ENCODE measurements at places on chromosomes 11 and 22.

DNA sequence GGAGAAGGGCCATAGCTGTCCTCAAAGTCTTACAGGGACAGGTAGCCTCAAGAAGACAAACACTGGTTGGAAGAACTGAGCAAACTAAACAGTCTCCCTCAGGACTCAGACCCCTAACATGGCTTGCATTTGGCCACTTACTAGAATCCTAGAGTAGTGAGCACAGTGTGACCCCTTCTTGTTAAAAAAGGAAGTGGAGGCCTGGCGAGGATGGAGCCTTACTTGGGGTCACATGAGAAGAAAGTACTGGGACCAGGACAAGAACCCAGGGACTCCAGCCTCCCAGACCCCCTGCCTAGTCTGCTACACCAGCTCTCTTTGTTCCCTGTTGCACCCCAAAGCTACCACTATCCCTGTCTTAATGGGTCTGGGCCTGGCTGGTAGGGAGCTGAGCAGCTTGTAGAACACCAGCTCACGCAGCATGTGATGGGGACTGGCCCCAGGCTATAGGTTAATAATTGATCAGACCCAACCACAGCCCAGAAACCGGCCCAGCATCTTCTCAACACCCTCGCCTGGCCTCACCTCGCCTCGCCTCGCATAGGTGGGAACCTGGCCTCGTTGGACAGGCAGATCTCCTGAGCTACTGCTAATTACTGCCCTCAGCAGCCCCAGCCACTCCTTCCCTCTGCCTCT is 17.6 kb downstream of the DGAT2 start:
- no peak for DNase-seq

DNA sequence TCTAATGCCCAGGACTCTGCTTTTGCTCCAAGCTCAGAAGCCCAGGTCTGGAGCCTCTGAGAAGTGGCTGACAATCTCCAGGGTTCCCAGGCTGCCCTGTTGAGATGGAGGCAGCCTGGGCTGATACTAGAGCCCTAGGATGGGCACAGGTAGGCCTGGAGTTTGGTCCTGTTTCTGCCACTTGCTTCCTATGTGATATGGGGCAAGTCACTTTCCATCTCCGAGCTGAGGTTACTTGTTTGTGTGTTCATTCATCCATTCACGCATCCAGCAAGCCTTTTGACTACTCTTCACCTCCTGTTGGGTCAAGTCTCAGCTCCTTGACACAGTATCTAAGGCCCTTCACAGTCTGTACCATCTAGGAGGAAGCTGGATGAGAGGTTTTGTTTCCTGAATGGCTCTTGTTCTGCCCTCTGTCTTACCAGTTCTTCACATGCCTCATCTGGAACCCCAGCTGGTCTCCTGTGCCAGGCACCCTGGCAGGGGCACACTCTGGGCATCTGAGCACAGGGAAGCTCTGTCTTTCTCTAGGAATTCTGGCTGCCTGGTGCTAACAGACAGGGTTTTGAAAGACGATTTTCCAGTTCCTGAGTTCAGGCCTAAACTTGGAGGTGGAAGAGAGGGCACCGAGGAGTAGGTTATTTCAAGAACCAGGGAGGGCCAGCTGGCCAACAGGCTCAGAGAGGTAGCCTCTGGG is 53.2 kb upstream of the AMPD3 start:
- DNase-seq = no peak

DNA sequence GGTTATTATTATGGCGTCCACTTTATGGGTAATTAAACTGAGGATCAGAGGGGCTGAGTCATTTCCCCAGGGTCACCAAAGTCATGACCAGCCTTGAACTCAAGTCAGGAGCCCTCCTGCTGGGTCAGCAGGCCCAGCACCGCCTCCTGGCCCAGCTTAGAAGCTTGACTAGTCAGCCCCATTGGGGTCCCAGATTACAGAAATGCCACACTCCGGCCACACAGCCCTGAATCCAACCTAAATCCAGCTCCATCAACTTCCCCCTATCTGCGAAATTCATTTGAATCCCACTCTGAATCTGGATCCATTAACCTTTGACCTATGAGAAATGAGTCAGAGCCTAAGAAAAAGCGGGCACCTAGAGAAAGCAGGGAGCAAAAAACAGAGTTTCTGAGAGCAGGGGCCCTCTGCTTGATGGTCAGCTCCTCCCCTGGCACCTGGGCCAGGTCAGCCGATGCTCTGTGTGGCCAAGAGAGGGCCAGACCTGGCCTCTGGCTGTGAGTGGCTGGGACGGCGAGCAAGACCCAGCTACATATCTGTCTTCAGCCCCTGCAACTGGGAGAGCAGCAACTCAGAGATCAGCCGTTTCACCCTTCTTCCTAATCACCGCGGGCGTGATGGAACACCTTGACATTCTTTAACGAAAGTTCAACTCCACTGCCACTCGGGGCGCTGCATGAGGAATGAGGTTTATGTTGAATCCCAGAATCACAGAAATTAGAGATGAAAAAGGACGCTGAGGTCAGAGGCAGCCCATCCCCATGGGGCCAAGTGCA is 196.1 kb downstream of the TRIM29 start:
- DNase-seq = no peak

DNA sequence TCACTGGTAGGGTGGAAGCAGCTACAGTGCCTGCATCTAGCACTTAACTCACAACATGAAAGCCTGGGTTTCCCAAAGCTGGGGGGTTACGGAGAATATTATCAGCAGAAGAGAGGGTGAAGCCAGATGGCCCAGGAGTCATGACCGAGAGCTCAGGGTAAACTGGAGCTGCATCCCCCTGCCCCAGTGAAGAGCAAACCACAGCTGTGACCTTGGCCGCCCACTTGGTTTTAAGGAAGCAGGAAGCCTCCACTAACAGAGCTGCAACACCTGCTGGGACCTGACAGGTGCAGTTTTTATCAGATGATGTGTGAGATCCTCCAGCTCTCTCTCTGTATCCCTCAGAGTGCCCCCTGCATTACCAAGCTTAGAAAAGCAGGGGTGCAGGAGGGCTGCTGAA is 20.9 kb downstream of the TCP11L1 start:
- DNase-seq = no peak

- DNase-seq = peak; percentile 57
Measured at GRCh38 chr11:67266449-67267187, at the start of gene GRK2. TSS of gene GRK2 (plus strand) at chr11:67266473. CDS start at chr11:67266700, 227 bp downstream.

DNA sequence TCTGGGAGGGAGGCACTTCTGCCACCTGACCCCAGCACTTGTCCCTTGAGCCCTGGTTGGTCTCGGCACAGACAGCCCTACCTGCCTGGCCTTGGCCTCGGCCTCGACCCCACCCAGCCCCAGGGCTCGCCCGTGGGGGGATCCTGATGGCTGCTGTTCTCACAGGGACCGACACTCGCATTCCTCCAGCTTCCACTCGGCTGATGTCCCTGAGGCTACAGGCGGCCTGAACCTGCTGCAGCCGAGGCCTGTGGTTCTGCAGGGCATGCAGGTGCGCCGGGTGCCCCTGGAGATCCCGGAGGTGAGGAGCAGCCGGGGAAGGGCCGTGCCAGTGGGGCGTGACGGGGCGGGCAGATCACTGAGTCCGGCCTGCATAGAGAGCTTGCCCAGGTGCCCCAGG is 5.1 kb downstream of the PCNX3 start:
- DNase-seq = no peak
